ENCODE measurements at places on chromosomes 16 and 17.
A peak's percentile ranks its signal among the peaks of the same experiment; 100 is the strongest.

- DNase-seq, result no peak
These were observed 6.8 kb downstream of the TBKBP1 start for GRCh38 chr17:47700471-47701449.

DNA sequence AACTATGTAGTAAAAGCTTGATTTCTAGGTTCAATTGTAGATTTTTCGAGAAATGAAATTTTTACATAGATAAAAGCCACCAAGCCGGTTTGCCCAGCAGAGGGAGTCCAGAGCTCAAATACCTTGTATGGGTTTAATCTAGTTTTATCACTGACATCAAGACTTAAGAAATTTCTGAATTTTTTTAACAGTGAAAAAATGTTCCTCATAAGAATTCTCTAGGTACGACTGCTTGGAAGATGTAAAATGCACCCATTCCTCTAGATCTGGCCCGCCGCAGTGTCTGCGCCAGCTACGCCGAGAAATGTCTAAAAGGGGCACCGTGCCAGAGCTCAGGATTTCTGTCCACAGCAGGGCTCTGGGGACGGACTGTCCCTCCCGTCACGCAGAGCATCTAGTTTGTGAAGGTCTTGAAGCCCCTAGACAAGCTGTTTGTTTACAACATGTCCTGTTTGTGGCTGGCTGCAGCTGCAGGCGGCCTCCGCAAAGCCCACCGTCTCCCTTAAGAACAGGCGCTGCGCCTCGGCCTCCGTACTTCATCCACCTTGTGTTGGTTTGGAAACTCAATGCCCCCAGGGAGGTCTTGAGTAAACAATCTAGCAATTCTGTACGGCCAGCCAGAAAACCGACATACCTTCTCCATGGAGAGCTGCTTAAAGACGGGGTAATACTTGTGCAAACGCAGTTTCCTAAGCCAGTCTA, 24.8 kb downstream of the MAP1LC3B start:
- DNase-seq, result peak; percentile 67

GRCh38 chr17:43015579-43015978, 6.6 kb downstream of the VAT1 start:
- DNase-seq, result no peak

- no peak for DNase-seq
These were observed 1318.4 kb downstream of the CDH8 start for GRCh38 chr16:60717808-60718207.

DNA sequence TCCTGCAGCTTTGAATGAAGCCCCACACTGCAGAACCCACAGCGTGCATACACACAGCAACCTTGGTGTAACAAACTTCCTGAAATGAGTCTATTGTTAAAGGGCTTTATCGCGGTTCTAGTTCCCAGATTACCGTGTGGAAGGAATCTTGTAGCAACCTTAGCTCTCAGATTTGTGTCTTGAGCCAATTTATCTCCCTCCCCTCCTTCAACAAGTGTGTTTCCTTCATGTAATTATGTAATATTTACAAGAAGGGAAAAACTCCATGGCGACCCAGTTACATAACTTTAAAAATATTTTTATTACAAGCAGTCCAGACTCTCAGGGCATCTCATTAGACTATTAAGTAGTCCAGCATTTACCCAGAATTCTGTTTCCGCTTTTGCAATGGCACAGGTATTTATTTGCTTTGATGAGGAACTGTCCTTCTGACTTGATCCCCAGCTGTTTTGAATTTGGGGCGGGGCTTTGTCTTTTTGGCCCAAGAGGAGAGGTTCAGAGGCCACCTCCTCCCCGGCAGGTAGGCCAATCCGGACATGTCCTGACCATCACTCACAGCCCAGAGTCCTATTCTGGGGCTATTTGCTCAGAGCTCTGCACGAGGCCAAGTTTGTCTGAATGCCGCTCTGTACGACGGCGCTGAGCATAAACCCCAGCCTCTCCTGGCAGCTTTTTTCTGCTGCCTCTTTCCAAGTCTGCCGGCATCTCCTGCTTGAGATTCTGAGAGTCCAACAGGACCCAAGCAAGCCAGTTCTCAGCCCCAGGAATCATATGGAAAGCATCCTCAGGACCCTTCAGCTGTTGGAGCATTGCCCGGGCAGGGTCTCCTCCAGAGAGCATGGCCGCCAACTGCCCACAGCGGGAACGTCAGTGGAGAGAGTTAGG, 35.6 kb downstream of the CLEC16A start:
- no peak for DNase-seq

DNA sequence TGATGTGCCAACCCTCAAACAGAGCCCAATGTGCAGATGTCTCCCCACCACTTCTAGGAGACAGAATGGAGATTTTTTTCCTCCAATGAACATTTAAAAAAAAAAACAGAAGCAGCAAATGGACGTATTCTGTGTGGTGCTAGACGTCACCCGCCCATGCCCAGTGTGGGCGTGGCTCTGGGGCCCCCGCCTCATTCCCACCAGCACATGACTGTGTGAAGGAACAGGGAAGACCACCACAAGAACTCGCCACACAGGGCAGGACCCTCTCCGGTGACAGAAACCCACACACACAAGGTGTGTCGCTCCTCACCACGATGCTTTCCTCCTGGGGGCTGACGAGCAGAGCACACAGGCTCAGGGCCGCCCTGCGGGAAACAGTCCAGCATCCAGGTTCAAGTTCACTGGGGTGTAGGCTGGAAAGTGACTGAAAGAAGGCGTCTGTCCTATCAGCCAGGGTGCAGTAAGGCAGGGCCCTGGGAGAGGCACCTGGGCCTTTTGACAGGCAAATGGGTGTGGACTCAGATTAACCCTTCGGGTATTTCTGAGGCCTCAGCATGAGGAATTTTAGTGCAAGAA, 53.5 kb downstream of the KLHDC4 start:
- DNase-seq, result no peak

DNA sequence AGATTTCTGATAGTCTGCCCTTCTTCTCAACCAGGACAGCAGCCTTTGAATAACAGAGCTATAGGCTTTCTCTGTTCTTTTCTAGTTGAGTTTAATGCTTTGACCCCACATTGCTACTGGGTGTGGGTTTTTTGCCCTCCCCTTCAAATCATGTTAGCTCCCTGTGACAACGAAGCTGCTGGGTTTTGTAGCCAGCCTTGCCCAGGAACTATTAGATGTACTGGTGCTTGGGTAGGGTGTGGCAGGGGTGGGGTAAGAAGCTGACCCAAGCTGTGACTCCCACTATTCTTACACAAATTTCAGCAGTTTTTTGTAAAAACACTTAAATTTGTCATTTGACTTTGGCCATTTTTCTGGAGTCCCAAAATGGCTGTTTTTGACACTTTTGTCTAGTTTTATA, 69.7 kb downstream of the NLK start:
- DNase-seq, result no peak

Data from Karpas-422 (cell line).